ENCODE measurements at places on chromosomes 3 and 15. TPM values are rescaled to one million over a fixed set of nuclear protein-coding genes. Genes with fewer than 3 reads are reported as not detected.

DNA sequence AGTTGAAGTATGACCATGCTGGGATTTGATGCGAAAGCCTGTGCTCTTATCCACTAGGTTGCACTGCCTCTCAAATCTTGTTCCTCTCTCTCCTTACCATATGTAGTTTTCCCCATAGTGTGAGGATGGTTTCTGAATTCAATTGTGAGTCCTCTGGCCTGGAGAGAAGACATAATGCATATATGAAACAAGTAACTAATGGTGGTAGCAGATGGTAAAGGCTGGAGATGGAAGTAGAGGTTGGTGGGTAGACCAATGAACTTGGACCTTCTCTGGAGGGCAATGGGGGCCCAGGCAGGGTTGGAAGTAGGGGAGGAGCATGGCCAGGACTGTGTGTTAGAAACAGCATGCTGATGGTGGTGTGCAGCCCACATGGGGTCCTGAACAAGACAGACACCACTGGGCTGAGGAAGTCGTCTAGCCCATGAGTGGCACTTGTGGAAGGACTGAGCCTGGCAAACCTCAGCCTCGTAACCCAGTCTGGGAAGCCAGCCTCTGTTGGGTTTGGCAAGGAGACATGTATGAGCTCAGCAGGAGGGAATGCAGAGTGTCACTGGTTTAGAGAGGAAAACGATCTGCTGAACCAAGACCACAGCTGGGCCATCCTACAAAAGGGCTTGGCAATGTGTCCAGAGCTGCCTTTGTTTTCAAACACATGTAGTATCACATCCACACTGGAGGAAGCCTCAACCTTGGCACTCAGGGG, 18.5 kb upstream of the LMCD1 start:
- H3K27ac ChIP-seq: peak overlapping the region; percentile 4
- peak; percentile 56 for DNase-seq
- H3K4me3 ChIP-seq: no peak overlapping the region
- no peaks in the 10 kb centered on the region for H3K27me3 ChIP-seq
- H3K36me3 ChIP-seq: no peaks in the 10 kb centered on the region

The FBXO40 gene
- not detected for total RNA-seq

GRCh38 chr15:31215490-31216214, 111.0 kb upstream of the KLF13 start:
- DNase-seq: peak; percentile 59
- H3K27me3 ChIP-seq: no peaks in the 10 kb centered on the region
- peak overlapping the region; percentile 99 for H3K27ac ChIP-seq
- H3K36me3 ChIP-seq: no peaks in the 10 kb centered on the region

GRCh38 chr3:180117381-180118163, 80.8 kb upstream of the PEX5L start:
- no peak for DNase-seq
- no peaks in the 10 kb centered on the region for H3K4me1 ChIP-seq
- H3K27me3 ChIP-seq: no peaks in the 10 kb centered on the region
- H3K27ac ChIP-seq: no peak overlapping the region

- no peaks in the 10 kb centered on the region for H3K36me3 ChIP-seq
- no peaks in the 10 kb centered on the region for H3K4me1 ChIP-seq
- H3K4me3 ChIP-seq: no peak overlapping the region
- H3K27ac ChIP-seq: no peak overlapping the region
- no peaks in the 10 kb centered on the region for H3K27me3 ChIP-seq
Measured at GRCh38 chr3:62558549-62559112, 185.3 kb upstream of the FEZF2 start.

The TIMMDC1 gene
- total RNA-seq: 72.6 TPM

The IMPG2 gene
- total RNA-seq: 0.22 TPM

The DAZL gene
- total RNA-seq: not detected

DNA sequence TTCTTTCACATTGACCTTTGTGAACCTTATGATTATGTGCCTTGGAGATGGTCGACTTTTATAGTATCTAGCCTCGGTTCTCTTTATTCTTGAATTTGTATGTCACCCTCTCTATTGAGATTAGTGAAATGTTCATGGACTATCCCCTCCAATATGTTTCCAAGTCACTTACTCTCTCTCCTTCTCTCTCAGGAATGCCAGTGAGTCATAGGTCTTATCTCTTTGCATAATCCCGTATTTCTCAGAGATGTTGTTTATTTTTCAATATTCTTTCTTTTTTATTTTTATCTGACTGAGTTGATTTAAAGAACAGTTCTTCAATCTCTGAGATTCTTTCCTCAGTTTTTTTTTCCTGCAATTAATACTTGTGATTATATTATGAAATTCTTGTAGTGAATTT, 411.6 kb upstream of the CADM2 start:
- H3K36me3 ChIP-seq: no peaks in the 10 kb centered on the region
- no peaks in the 10 kb centered on the region for H3K4me1 ChIP-seq
- H3K4me3 ChIP-seq: no peak overlapping the region
- no peak for DNase-seq
- H3K27me3 ChIP-seq: no peaks in the 10 kb centered on the region

- H3K27ac ChIP-seq: no peak overlapping the region
- no peaks in the 10 kb centered on the region for H3K27me3 ChIP-seq
- H3K4me3 ChIP-seq: peak overlapping the region; percentile 67
- no peaks in the 10 kb centered on the region for H3K36me3 ChIP-seq
Measured at GRCh38 chr15:43104426-43104825, 1.4 kb downstream of the UBR1 start.

The RNF111 gene
- total RNA-seq: 30.3 TPM

GRCh38 chr3:107249132-107249531, 128.1 kb upstream of the CCDC54 start:
- no peaks in the 10 kb centered on the region for H3K27me3 ChIP-seq
- no peak overlapping the region for H3K27ac ChIP-seq

The ZIC4 gene
- not detected for total RNA-seq

DNA sequence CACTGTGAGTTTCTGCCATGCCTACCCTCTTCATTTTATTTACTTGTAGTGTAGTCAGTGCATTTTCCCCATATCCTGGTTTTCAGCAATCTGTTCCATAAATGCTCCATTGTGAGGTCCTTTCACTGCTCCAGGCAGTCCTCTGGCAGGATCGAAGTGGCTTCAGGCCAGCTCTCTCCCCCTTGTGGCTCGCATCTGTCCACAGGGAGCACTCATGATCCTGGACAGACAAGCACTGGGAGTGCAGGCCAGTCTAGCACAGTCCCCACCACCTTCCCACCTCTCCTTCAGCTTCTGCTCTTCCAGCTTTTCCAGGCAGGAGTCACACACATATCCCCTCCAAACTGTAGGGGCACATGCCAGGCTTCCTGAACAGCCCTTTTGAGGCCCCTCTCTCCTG, 173.6 kb downstream of the PPM1L start:
- no peaks in the 10 kb centered on the region for H3K36me3 ChIP-seq
- no peak overlapping the region for H3K27ac ChIP-seq
- peaks cover 11% of the 10 kb centered on the region for H3K4me1 ChIP-seq
- no peaks in the 10 kb centered on the region for H3K27me3 ChIP-seq
- H3K4me3 ChIP-seq: no peak overlapping the region
- no peak for DNase-seq

The DNAJC19 gene
- 28.8 TPM for total RNA-seq

The CAND2 gene
- 17.3 TPM for total RNA-seq

DNA sequence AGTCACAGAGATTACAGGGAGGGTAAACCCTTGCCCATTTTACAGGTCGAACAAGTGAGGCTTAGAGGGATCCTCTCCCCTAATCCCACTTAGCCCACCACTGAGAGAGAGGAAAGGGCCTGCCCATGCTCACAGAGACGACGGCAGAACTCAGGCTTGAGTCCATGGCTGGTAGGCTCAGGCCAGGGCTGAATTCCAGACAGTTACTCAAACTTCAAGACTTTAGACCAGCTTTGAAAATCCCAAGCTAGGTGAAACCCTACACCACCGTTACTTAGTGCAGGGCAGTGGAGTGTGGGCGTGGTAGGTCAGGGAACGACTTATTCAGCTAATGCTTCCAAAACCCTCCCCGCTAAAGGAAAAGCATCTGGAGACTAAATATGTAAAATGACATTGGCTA, 16.4 kb downstream of the GRIP2 start:
- H3K4me1 ChIP-seq: peaks cover 24% of the 10 kb centered on the region
- H3K36me3 ChIP-seq: no peaks in the 10 kb centered on the region
- H3K4me3 ChIP-seq: no peak overlapping the region
- no peak for DNase-seq
- no peaks in the 10 kb centered on the region for H3K27me3 ChIP-seq
- H3K27ac ChIP-seq: peak overlapping the region; percentile 40

DNA sequence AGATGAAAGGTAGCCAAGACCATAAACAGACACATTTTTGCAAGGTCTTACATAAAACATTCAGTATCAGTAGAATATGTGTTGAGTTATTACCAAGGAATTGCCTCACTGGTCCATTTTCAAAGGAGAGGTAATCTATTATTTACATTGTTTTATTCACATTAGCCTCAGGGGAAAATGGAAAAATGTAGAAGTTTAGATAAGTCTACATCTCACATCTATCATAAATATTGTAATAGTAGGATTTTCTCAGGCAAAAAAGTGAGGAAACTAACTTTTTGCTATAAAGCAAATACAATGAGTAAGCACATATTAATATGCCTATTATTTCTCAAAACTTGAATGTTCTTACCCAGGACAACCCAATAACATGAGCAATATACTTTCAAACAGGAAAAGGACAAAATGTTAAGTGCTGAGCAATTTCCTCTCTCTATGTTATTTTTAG, 184.6 kb upstream of the AGTR1 start:
- no peak overlapping the region for H3K4me3 ChIP-seq
- no peaks in the 10 kb centered on the region for H3K27me3 ChIP-seq
- DNase-seq: no peak
- no peaks in the 10 kb centered on the region for H3K36me3 ChIP-seq

- no peaks in the 10 kb centered on the region for H3K27me3 ChIP-seq
- no peaks in the 10 kb centered on the region for H3K4me1 ChIP-seq
- no peak overlapping the region for H3K27ac ChIP-seq
- no peak overlapping the region for H3K4me3 ChIP-seq
- H3K36me3 ChIP-seq: no peaks in the 10 kb centered on the region
- no peak for DNase-seq
Measured at GRCh38 chr3:76400141-76400540, 614.8 kb upstream of the ZNF717 start.

Measured in tibial nerve (tissue), 4 donors.